ENCODE measurements at places on chromosomes 13 and 19.

GRCh38 chr19:6491802-6492592 is 10.1 kb downstream of the TUBB4A start:
- no peak for DNase-seq

GRCh38 chr13:28606466-28606865 is 52.5 kb upstream of the POMP start:
- DNase-seq = no peak

DNA sequence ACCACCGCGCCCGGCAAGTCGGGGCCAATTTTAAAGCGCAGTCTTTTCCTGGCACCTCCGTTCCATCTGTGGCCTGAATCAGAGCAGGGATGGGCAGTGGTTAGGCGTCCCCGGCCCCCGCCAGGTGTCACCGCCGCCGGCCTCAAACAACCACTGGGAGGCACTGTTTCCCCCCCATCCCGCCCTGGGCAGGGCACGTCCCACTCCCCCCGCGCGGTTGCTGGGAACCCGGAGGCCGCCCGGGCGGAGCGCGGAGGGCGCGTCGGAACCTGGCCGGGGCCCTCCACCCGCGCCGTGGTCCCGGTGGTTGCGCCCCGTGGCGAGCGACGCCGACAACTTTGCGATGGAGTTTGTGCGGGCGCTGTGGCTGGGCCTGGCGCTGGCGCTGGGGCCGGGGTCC is at the start of gene GRIN3B:
Gene GRIN3B, plus strand, starts transcription at position 325 of the 400 bp plus-strand sequence. Its CDS starts 19 bp downstream, at position 344.
- DNase-seq = no peak

- DNase-seq = no peak
Measured at GRCh38 chr13:93776936-93777335, 550.3 kb downstream of the GPC6 start.

DNA sequence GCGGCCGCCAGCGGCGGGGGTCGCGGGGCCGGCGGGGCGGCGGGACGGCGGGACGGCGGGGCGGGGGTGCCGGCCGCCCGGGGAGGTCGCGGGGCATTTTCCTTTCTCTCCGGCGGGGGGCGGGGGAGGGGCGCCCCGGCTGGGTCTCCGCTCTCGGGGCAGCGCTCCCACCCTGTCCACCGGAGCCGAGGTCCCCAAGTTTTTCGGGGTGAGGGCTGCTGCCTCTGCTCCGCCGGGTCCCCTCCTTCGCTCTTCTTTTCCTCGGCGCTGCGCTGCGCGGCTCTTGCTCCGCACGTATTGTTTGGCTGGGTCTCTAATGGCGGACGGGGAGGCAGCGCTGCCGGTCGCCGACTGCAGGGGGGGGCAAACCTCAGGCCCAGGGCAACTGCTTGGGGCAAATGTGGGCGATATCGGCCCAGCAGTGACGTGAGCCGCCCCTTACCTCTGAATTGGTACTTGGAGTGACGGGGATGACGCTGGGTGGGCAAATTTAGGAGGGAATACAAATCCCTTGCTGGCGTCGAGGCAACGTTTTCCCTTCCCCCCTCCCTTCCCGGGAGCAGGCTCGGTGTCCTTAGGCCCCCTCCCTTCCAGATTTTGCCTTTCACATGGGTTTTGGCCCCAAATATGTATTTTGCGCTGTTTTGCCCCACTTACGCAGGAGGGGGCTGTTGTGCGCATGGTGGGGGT is 759 bp downstream of the ZMYM2 start:
- DNase-seq = peak; percentile 80

GRCh38 chr19:17966550-17967256 is at the start of gene KCNN1:
KCNN1 (plus strand) TSS chr19:17967107; CDS start chr19:17973889, 6,782 bp downstream.
- no peak for DNase-seq

- DNase-seq = no peak
Measured at GRCh38 chr19:44032001-44032610, 6.9 kb downstream of the ZNF222 start.

GRCh38 chr13:97211300-97211699 is 10.8 kb upstream of the MBNL2 start:
- DNase-seq = no peak

GRCh38 chr13:65154661-65155447 is 2075.3 kb downstream of the PCDH9 start:
- DNase-seq = no peak

- DNase-seq = no peak
Measured at GRCh38 chr19:4134351-4134750, 10.4 kb upstream of the MAP2K2 start.

DNA sequence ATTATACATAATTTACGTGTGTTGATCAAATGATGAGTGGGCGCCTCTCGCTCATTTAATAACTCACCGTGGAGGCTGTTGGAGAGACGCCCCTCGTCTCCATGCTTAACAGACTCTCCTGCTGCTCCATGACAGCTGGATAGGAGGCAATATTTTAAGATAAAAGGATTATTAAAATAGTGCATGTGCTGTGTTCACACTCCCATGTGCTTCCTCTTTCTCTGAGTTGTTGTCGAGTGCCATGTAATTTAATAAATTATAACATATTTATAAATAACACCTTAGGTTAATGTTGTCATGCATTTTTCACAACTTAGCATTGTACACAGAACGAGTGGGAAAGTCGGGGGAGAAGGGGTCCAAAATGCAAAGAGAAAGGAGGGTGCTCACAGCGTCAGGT is 161.4 kb upstream of the TSHZ3 start:
- no peak for DNase-seq

DNA sequence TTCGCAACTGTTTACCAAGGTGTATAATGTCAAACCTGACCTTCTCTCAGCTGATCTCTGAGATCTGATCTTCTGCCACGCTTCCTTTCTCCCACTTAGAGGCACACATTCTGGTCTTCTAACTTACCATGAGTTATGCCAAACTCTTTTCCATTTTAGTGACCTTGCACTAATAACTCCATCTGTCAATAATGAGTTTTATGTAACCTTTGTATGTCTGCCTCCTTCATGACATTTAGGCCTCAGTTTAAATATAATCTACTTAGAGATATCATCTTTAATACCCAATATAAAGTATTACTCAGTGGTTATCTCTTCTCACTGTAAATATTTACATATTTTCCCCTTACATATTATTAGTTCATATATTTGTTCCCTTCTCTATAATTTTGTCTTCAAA is 827.5 kb upstream of the PCDH20 start:
- DNase-seq = no peak

DNA sequence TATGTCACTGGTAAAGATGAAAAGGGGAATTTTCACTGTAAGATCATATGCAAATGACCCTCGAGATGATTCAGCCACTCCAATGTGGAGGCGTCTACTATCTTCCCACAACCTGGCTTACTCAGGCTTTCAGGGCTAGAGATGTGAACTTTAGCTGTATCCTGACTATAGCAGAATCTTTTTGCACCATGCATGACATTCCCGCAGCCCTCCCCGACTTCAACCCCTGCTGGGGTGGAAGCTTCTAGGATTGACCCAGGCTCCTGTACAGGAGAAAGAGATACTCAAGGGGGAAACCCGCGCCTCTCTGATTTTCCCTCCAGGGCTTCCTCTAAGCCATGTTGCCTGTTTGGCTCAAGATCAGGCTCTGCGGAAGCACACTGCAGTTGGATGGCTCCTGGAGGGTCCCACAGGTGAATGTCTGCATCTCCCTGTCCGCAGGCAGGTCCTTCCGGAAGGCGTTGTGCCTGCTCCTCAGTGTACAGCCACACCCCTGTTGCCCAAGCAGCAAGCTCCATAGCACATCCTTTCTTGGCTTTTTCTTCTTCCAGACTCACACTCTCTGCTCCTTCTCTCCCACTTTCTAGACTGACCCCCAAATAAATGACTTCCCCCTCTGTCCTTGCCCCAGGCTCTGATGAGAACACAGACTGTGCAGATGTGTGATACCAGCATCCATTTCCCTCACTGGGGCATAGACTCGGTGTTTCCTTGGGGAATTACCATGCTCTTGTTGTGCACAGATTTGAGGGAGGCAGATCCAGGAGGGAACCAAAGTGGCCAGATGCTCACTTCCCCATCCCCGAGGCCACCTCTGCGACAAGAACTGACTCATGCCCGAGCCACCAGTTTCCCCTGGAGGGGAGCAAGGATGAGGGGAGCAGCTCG is 29.1 kb upstream of the POP4 start:
- no peak for DNase-seq

DNA sequence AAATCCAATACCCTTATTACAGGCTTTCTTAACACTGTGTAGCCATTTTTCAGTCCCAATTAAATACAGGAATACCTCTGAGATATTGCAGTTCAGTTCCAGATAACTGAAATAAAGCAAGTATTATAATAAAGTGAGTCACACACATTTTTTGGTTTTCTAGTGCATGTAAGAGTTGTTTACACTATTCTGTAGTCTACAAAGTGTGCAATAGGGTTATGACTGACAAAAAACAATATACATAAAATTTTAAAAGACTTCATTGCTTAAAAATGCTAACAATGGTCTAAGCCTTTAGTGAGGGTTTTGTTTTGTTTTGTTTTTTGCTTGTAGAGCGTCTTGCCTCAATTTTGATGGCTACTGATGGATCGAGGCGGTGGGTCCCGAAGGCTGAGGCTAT is 434.4 kb upstream of the NBEA start:
- no peak for DNase-seq

DNA sequence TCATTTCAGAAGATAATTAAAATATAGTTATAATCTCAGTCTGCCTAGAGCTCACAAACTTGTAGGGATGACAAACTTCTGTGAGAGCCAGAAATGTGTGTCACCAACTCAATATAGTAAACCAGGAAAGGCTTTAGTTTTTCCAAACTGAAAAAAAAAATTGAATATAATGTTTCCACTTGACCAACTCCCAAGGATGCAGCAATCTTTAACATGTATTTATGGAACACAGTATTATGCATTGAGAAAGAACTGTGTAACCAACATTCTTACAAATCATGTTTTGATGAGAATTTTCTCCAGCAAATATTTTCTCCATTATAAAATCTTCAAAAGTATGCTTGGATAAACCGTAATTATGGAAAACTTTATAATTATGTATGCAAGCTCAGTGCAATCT is 50.1 kb upstream of the KLF12 start:
- DNase-seq = no peak

DNA sequence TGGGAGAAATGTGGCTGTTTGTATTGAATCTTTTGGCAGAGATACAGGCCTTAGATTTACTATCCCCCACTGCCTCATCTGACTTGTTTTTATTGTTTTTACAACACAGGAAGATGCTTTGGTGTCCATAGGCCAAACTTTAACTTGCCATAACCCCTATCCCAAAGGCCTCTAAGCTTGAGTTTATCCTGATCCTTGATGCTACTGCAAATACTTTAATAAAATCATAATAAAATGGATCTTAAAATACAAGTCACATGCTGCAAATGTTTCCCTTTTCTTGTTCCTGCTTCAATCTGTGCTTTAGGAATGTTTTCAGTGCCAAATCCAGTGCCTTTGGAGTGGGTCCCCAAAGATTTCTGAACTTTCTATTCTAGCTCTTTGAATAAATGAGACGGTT is 770.6 kb downstream of the DACH1 start:
- no peak for DNase-seq

- no peak for DNase-seq
Measured at GRCh38 chr19:43777163-43777695, 3.5 kb downstream of the KCNN4 start.

- no peak for DNase-seq
Measured at GRCh38 chr19:23440207-23440606, 44.9 kb upstream of the ZNF91 start.

DNA sequence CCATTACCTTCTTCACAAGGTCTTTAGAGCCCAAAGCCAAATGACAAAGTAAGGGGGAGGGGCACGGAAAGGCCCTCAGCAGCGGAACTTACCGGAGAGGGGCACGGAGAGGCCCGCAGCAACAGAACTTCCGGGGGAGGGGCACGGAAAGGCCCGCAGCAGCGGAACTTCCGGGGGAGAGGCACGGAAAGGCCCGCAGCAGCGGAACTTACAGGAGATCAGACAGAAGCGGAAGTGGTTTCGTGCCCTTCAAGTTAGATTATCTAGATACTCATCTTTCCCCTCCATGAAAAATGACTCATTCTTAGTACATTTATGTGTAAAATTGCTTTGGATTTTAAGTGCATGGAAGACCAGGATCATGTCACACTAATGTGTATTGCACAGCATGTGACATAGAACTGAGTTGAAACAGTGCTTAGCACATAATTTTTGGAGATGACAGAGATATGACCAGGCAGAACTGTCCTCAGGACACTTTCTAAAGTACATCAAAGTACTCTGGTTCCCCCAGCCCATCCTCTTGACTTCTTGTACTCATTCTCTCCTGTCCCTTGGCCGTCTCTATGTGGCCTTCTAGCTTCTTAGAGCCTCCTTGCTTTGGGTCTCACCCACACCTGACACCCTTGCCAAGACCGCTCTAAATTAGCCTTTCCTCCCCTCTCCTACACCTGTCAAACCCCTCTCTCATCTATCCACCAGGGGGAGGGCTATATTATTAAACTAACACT is 25.7 kb upstream of the TPTE2 start:
- no peak for DNase-seq

GRCh38 chr19:16380314-16380695 is 55.7 kb downstream of the KLF2 start:
- DNase-seq = peak; percentile 41

GRCh38 chr19:28793391-28794168 is 419.4 kb downstream of the UQCRFS1 start:
- DNase-seq = no peak

- no peak for DNase-seq
Measured at GRCh38 chr19:12952488-12953137, 4.4 kb downstream of the GADD45GIP1 start.

DNA sequence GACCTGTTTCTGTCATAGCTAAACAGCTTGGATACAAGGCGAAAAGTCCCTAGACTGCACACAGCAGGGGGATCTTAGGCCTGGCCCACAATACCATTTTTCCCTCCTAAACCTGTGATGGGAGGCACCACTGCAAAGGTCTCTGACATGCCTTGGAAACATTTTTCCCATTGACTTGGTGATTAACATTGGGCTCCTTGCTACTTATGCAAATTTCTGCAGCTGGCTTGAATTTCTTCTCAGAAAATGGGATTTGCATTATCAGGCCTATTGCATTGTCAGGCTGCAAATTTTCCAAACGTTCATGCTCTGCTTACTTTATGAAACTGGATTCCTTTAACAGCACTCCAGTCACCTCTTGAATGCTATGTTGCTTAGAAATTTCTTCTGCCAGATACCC is 136.2 kb upstream of the TSHZ3 start:
- DNase-seq = no peak

- no peak for DNase-seq
Measured at GRCh38 chr19:50320051-50320450, 9.1 kb downstream of the KCNC3 start.
